Activated CD8-positive, alpha-beta memory T cell treated with anti-CD3 and anti-CD28 coated beads for 48 hours (primary cell): ENCODE measurements at places on chromosomes 4 and X.

- no peak for DNase-seq
Observed at GRCh38 chr4:163591614-163592020, 97.1 kb downstream of the TMA16 start.

- DNase-seq, result no peak
Observed at GRCh38 chrX:107857837-107858236, 32.2 kb downstream of the MID2 start.

DNA sequence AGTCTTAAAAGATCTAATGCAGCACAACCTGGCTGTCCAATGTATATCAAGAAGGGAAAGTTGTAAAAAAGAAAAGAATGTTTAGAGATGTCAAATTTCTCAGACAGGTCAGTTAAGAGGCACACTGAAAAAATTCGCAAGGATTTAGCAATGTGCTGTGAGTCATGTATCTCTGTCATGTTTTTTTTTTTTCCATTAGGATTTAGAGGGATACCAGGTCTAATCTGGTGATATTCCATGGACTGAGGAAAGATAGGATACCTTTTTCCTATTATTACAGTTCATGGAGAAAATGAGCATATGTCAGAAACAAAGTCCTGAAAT, 815.4 kb upstream of the PCDH10 start:
- DNase-seq, result no peak

- no peak for DNase-seq
Observed at GRCh38 chr4:123064390-123064789, 142.0 kb upstream of the NUDT6 start.

GRCh38 chrX:18951032-18951431, 32.9 kb downstream of the PHKA2 start:
- no peak for DNase-seq

GRCh38 chr4:182973511-182973911, 56.3 kb upstream of the DCTD start:
- no peak for DNase-seq

DNA sequence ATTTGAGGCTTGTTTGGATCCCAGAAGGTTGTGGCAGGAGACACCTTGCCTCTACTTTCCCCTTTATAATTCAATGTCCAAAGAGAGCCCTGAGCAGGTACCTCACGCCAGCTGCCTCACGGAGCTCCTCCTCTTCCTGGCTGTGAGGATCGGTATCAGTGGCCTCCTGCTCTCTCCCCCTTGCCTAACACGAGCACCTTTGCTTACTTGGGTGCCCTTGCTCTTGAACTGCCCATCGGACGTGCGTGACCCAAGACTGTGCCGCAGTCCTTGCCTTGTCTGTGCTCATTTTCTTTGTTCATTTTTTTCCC, 27.8 kb upstream of the MSANTD1 start:
- no peak for DNase-seq

- DNase-seq, result no peak
Observed at GRCh38 chrX:74449937-74450330, 28.6 kb downstream of the SLC16A2 start.

DNA sequence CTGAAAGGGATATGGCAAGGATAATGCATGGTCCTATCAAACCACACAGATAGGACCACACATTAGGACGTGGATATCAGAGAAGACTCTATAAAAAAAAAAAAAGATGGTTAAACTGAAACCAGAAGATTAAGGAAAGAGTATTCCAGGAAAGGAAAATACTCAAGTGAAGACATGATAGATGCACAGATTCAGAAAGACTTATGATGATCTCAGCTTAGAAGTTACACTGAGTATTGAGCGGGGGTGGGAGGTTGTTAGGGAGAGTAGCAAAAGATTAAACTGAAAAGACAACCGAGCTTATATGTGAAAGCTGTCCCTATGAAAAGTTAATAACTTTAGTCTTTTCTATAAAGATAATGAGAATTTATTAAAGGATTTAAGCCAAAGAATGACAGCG, 211.0 kb upstream of the EMCN start:
- no peak for DNase-seq

DNA sequence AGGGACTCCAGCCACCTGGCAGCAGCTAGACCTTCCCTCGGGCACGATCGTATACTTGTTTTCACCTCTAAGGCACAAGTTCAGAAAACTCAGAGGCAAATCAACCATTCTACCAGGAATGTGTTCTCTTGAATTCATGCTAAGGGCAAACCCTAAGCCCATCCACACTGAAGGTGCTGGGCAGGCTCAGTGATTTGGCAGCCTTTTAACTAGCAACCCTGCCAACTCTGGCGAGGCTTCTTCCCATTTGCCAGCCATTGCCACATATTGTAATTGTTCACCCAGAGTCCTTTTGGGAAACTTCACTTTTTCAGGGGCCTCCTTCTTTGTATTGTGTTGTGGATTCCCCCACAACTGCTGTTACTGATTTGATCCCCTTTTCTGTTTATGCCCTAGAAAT, 298.6 kb upstream of the LDB2 start:
- DNase-seq, result no peak

GRCh38 chr4:118889312-118889691, 648 bp downstream of the SYNPO2 start:
- no peak for DNase-seq

- DNase-seq, result no peak
Observed at GRCh38 chr4:102341201-102341600, 4.1 kb downstream of the SLC39A8 start.

DNA sequence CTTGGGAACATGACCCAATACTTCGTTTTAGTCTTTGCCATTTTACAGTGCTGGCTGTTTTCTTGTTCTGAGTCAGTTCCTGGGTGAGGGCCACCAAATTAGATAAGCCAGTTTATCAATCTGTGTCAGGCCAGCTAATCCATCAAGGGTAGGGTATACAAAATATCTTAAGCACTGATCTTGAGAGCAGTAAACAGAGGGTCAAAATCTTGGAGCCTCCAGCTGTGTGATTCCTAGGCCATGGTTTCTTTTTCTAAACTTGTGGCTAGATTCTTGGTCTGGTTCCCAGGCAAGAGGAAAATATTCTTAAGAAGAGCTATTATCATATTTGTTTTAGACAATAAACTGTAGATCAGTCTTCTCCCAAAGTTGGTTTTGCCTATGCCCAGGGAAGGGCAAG, 1396.6 kb upstream of the PABPC4L start:
- DNase-seq, result no peak

- DNase-seq, result no peak
Observed at GRCh38 chrX:86714441-86714840, 566.2 kb downstream of the DACH2 start.

GRCh38 chr4:130233377-130234047, 1137.6 kb downstream of the C4orf33 start:
- DNase-seq, result no peak

- DNase-seq, result no peak
Observed at GRCh38 chr4:100819505-100819904, 301.7 kb upstream of the EMCN start.

DNA sequence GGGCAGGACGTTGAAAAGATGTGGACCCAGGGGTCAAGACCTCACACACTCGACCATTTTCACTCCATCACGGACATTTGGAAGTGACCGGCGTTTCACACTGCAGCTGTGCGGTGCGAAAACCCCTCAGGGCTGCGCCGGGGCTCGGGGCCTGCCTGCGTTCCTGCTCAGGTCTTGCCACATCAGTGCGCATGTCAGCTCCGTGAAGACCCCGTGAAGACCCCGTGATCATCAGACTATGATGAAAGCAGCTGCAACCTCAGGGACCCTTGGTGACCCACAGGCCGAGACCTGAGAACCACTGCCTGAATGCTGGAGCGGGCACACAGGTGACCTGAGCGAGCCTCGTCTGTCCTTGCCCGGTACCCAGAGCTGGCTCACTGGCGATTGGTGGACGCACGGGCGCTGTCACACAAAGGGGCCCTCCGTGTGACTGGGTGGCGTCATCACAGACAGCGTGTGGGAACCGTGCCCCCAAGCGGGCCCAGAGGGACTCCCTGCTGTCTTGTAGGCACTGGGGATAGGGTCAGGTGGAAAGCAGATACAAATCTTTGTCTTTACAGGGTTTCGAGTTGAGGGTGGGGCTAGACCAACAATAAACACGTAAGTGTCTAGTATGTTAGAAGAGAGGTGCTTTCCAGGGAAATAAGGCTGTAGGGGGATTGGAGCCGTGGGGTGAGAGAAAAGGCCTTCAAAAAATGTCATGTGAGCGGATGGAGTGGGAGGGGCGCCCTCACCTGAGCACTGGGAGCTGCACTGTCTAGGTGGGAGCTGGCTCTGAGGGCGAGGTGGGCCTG, 12.7 kb downstream of the MSANTD1 start:
- no peak for DNase-seq

DNA sequence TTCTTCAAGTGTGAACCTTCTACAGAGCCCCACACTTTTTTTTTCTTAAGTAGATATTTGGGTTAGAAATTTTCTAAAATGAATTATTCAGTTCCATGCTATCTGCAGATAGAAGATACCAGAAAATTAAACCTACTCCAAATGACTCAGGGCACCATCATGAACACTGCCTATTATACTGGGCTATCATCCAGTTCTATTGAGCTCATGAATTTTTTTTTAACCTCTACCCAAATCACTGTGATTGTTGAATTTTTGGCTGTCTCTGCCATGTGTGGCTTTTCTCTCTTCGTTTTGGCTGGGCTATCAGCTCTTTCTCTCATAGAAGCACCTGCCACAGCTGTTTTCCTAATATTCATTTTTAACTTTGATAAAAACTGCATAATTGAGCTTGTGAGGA, 31.0 kb upstream of the SLC34A2 start:
- no peak for DNase-seq

GRCh38 chr4:41110050-41110449, 104.3 kb downstream of the APBB2 start:
- DNase-seq, result no peak

DNA sequence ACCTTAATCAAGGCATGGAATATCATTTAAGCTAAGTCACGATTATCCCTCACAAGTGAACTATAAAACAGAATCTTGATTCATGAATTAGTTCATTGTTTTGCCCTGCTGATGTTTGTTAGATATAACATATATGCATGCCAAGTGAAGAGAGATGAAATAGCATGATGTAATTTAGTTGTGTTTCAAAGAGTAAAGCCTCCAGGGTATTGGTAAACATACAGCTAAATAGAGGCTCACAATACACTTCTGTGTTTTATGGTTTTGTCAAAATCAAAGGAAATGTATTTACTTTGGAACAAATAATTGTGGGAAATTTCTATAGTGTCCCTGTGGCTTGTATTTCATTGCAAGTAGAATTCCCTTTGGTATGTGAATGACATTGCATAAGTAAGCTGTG, 69.0 kb upstream of the LEF1 start:
- DNase-seq, result no peak

GRCh38 chr4:102047616-102048015, 257.1 kb downstream of the BANK1 start:
- no peak for DNase-seq
